ENCODE measurements at places on chromosomes 4 and X.

DNA sequence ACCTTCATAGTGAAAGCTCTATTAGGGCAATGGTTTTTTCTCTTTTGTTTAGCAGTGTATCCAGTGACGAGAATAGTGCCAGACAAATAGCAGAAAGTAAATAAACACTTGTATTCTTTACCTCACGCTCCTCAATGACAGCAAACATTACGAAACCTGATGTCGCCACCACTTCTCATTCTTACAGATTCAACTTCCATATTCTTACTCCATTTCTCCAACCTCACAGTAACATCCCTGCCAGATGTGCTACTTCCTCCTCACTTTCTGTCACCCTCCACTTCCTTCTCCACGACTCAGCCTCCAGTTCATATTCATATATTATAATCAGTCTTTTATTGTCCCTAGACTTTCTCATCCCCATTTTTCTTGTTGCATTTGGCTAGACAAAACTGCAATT lies 1956.2 kb upstream of the AGA start:
- no peak for DNase-seq

DNA sequence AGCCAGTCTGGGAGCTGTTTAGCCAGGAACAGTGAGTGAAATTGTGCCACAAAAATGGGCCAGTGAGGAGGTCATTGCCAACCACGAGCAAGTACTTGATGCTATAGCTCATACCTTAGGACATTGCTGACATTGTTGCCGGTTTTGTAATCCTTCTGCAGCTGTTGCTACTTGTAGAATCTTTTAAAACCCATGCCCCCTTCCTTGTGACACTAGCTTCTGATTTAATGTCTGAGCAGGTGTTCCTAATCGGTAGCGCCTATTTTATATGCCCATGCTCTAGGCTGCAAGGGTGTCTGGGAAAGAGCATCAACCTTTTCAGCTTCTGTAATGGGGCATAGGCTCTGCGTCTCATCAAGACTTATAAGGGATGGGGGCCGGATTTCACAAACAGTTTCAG lies 2.6 kb downstream of the POLA1 start:
- no peak for DNase-seq

DNA sequence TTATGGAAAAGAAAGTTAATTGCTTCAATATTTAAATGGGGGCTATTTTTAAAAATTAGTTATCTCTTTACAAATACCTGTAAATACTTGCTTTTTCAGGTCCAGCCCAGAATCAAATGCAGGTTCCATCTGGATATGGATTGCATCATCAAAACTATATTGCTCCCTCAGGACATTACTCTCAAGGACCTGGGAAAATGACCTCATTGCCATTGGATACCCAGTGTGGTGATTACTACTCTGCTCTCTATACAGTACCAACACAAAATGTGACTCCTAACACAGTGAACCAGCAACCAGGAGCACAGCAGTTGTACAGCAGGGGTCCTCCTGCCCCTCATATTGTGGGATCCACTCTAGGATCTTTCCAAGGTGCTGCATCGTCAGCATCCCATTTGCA lies 29.2 kb downstream of the SEC24B start:
- DNase-seq = no peak

DNA sequence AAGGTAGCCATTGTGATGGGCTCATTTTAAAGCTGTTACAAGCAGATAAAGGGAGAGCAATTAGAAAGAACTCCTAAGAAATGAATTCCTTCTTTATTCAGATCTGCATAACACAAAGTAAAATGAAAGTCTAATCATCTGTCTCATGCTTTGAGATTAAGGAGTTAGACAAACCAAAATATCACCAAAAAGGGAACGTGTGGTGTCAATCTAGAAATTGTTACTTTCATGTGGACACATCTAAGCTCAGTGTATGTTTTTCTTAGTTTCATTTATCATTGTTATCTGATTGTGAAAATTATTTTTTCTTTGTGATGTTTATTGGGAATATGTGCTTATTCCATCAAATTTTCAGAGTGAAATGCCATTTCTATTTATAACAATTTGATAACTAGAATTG lies 80.3 kb downstream of the BANK1 start:
- DNase-seq = no peak

GRCh38 chr4:168200685-168201084 lies 108.3 kb downstream of the ANXA10 start:
- DNase-seq = no peak

All from activated CD8-positive, alpha-beta memory T cell treated with anti-CD3 and anti-CD28 coated beads for 48 hours (primary cell).